ENCODE measurements at places on chromosomes 2 and 18.
A peak's percentile ranks its signal among the peaks of the same experiment; 100 is the strongest.

DNA sequence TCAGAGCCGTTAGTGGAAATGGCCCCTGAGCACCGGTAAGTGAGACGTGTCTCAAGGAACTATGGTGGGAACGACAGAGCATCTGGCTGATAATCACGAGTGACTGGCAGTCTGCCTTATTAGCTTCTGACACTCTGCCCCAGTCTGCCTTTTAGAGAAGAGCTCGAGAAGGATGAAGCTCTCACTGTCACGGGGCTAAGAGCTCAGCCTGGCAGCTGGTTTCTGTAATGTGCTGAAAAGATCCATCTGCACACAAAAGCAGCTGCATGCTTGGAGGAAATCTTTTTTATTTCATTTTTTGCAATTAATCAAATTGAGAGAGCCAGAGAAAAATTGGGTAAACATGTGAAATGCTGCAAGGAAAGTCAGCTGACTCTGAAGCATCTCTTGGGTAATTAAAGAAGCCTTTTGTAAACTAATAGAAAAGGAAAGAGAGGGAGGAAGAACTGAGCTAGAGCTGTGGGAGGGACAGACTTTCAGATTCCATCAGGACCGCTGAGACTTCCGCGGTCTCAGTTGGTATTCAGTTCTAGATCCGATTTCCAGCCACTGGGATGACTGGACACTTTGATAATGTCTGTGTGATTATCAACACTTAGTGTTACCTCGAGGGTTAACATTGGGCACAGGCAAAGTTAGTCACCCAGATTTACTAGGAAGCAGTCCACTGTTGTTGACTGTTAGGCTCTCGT is 24.4 kb downstream of the MBP start:
- no peaks in the 10 kb centered on the region for H3K27me3 ChIP-seq
- H3K4me3 ChIP-seq: peak overlapping the region; percentile 41
- no peak for DNase-seq
- peak overlapping the region; percentile 73 for H3K27ac ChIP-seq

GRCh38 chr2:188450732-188451483 is 159.2 kb downstream of the GULP1 start:
- DNase-seq: no peak
- no peak overlapping the region for H3K4me3 ChIP-seq
- H3K36me3 ChIP-seq: no peaks in the 10 kb centered on the region
- H3K4me1 ChIP-seq: no peaks in the 10 kb centered on the region

GRCh38 chr2:129717560-129718130 is 261.8 kb upstream of the RAB6C start:
- no peaks in the 10 kb centered on the region for H3K36me3 ChIP-seq
- no peak for DNase-seq
- H3K27ac ChIP-seq: no peak overlapping the region
- H3K4me1 ChIP-seq: no peaks in the 10 kb centered on the region
- H3K4me3 ChIP-seq: no peak overlapping the region
- H3K27me3 ChIP-seq: no peaks in the 10 kb centered on the region

- peaks cover 27% of the 10 kb centered on the region for H3K27me3 ChIP-seq
- H3K4me3 ChIP-seq: no peak overlapping the region
- H3K27ac ChIP-seq: no peak overlapping the region
- no peak for DNase-seq
These were observed 38.6 kb upstream of the KCNF1 start for GRCh38 chr2:10873171-10873570.

- peaks cover 19% of the 10 kb centered on the region for H3K4me1 ChIP-seq
- H3K27ac ChIP-seq: no peak overlapping the region
- no peak for DNase-seq
These were observed 17.4 kb upstream of the SLC35G4 start for GRCh38 chr18:11591957-11592356.

GRCh38 chr2:11250400-11251196 is 93.8 kb downstream of the ROCK2 start:
- H3K36me3 ChIP-seq: peaks cover 4% of the 10 kb centered on the region
- H3K27me3 ChIP-seq: no peaks in the 10 kb centered on the region
- no peaks in the 10 kb centered on the region for H3K4me1 ChIP-seq
- no peak overlapping the region for H3K27ac ChIP-seq

DNA sequence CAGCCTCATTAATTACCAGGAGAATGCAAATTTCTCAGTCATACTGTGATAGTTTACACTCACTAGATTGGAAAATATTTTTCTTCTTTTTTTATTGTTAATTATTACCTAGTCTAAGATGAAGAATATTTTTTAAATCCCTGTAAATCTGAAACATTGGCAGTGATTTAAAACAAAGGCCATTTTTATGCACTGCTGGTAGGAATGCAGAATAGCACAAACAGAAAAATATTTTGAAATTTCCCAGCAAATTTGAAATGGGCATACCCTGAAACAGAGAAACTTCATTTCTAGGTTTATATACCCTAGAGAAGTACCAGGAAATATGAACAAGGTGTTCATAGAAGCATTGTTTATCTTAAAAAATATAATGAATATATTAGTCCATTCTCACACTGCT is 31.0 kb downstream of the DYNAP start:
- no peaks in the 10 kb centered on the region for H3K27me3 ChIP-seq
- no peaks in the 10 kb centered on the region for H3K36me3 ChIP-seq
- no peak for DNase-seq
- H3K4me3 ChIP-seq: no peak overlapping the region
- H3K4me1 ChIP-seq: no peaks in the 10 kb centered on the region

GRCh38 chr18:57797209-57797651 is 5.9 kb downstream of the ATP8B1 start:
- no peak for DNase-seq
- no peak overlapping the region for H3K4me3 ChIP-seq
- no peaks in the 10 kb centered on the region for H3K36me3 ChIP-seq
- H3K27me3 ChIP-seq: peaks cover 49% of the 10 kb centered on the region
- no peak overlapping the region for H3K27ac ChIP-seq

GRCh38 chr2:237673130-237674001 is 46.0 kb downstream of the LRRFIP1 start:
- peak; percentile 83 for DNase-seq
- no peaks in the 10 kb centered on the region for H3K36me3 ChIP-seq
- peak overlapping the region; percentile 77 for H3K4me3 ChIP-seq
- H3K4me1 ChIP-seq: peaks cover 48% of the 10 kb centered on the region

DNA sequence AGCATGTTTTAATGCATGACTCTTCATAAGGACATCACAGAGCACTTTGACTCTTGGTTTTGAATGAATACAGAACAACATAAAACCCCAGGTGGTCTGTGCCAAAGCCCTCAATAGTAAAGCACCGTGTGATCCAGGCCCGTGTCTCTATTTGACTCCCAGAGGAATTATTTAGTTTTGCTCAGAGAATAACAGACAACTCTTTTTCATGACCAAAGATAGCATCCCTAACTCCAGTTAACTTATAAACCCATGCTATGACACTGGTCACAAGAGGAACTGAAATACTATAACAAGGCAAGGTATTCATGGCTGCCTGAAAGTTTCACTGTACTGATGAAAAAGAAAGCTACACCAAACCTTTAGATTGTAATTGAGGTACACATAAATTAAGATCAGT is 128.4 kb downstream of the IKZF2 start:
- H3K36me3 ChIP-seq: peaks cover 27% of the 10 kb centered on the region
- H3K4me1 ChIP-seq: peaks cover 22% of the 10 kb centered on the region
- DNase-seq: no peak
- no peak overlapping the region for H3K4me3 ChIP-seq

GRCh38 chr2:234491897-234492296 is 5.0 kb downstream of the ARL4C start:
- peak overlapping the region; percentile 92 for H3K4me3 ChIP-seq
- H3K27ac ChIP-seq: peak overlapping the region; percentile 92
- DNase-seq: peak; percentile 48
- H3K36me3 ChIP-seq: peaks cover 88% of the 10 kb centered on the region

GRCh38 chr2:160358046-160358445 is 135.6 kb downstream of the RBMS1 start:
- no peaks in the 10 kb centered on the region for H3K27me3 ChIP-seq
- H3K4me1 ChIP-seq: peaks cover 38% of the 10 kb centered on the region
- no peak for DNase-seq

DNA sequence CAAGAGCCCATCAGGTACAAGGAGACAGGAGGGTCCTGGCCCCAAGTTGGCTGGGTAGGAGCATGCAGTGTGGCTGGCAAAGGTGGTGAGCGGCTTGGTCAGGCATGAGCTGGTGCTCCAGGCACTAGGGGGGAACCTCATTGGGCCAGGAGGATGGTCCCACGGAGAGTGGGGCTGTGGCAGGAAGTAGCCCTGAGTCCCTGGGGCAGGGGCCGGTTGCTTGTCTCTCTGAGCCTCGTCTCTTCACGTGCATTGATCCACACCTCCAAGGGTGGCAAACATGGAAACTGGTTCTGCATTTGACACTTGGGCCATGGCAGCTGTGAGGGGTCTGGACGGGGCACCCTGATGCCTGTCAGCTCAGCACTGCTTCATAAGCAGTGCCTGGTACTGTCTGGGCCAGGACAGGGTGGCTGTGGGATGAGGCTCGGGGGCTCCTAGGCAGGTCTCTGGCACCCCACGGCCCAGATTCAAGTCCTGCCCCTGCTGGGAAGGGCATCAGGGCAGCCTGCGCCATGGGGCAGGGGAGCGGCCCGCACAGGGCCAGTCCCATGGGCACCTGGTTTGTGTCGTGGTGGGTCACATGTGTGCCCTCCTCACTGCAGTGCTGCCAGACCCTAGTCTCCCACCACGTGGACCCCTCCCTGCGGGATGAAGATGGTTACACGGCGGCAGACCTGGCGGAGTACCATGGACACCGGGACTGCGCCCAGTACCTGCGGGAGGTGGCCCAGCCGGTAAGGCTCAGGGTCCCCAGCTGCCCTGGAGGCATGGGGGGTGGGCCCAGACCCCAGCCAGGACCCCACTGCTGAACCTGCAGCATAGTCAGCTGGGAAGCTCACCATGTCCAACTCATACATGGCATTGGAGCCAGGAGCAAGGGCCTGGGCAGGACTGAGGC is 16.4 kb downstream of the ESPNL start:
- no peak overlapping the region for H3K4me3 ChIP-seq
- H3K27ac ChIP-seq: peak overlapping the region; percentile 49
- H3K27me3 ChIP-seq: peaks cover 11% of the 10 kb centered on the region
- H3K4me1 ChIP-seq: no peaks in the 10 kb centered on the region

All from activated CD8-positive, alpha-beta T cell treated with anti-CD3 and anti-CD28 coated beads, Interleukin-2, amount 10 ng/mL, durations not matched to agents 7 days and 5 days (primary cell).